ENCODE measurements at places on chromosomes 7 and 10. TPM values are rescaled to one million over a fixed set of nuclear protein-coding genes. Genes with fewer than 3 reads are reported as not detected.

PRTFDC1 gene
- 7.6 TPM for polyA plus RNA-seq

ARHGEF35 gene
- polyA plus RNA-seq: 2.9 TPM

AGBL3 gene
- polyA plus RNA-seq: 0.81 TPM

TMEM270 gene
- not detected for polyA plus RNA-seq

KRIT1 gene
- polyA plus RNA-seq: 19.0 TPM

TLL2 gene
- 1.9 TPM for polyA plus RNA-seq

RAB19 gene
- not detected for polyA plus RNA-seq

MMD2 gene
- not detected for polyA plus RNA-seq

TPK1 gene
- 5.5 TPM for polyA plus RNA-seq

GRCh38 chr7:16528520-16528919 is 1.9 kb downstream of the LRRC72 start:
- DNase-seq: no peak

- no peak for DNase-seq
Observed at GRCh38 chr10:31683682-31684081, 244.9 kb downstream of the ARHGAP12 start.

DNA sequence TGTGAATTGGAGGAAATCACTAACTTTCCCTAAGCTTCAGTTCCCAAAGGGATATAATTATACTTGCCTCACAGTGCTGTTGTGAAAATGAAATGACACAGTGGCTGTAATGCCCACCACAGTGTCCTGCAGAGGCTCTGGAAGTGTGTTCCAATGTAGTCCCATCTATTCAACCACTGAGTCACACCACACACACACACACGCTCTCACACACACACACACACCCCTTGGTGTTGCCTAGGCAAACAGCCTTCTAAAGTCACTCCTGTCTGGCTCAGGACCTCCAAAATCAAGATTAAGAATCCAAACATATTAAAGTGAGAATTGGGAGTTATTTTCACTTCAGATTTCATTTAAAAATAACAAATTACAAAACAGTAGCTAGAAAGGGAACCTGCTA is 73.3 kb downstream of the NRCAM start:
- DNase-seq: no peak

GRCh38 chr10:1605999-1606940 is 131.1 kb downstream of the ADARB2 start:
- DNase-seq: no peak

GRCh38 chr10:97274828-97275227 is 17.6 kb downstream of the ARHGAP19 start:
- no peak for DNase-seq

DNA sequence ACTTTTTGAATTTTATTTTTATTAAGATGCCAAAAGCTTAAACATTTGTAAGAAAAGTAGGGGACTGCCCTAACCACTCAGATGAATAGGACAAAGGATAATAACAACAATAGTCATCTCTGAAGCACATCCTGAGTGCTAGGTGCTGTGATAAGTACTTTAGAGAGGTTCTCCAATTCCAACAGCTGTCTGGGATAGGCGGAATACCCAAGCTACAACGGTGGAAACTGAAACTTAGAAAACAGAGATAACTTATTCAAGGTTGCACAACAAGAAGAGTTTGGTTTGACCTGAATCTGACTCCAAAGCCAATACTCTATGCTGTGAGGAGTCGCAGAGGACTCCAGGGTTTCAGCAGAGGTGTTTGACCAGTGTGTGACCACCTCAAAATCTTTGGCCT is 2.0 kb downstream of the RTKN2 start:
- DNase-seq: no peak

- no peak for DNase-seq
Observed at GRCh38 chr7:73828107-73828803, 2.5 kb upstream of the CLDN4 start.

DNA sequence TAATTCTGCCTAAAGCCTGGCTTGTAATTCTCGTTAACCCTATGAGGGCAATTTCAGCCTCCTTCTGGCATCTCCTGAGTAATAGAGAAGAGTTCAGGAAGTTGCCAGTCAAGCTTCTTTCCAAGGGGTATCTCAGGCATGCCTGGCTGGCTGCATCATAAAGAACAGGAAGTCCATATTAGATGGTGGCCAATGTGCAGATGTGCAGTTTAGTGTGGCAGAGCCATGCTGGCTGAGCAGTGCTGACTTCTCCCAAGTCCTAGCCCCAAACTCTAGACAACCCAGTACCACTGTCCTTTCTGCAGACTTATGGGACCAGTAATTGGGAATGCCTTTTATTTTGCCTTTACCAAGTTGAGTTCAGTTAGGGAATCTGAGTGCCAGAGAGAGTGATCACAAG is 517.9 kb downstream of the GALNT17 start:
- DNase-seq: no peak

- DNase-seq: no peak
Observed at GRCh38 chr7:1425292-1426136, 33.8 kb downstream of the MICALL2 start.

Data from right cardiac atrium (tissue), 5 donors.